ENCODE measurements at places on chromosomes 6 and 20.
A peak's percentile ranks its signal among the peaks of the same experiment; 100 is the strongest.

DNA sequence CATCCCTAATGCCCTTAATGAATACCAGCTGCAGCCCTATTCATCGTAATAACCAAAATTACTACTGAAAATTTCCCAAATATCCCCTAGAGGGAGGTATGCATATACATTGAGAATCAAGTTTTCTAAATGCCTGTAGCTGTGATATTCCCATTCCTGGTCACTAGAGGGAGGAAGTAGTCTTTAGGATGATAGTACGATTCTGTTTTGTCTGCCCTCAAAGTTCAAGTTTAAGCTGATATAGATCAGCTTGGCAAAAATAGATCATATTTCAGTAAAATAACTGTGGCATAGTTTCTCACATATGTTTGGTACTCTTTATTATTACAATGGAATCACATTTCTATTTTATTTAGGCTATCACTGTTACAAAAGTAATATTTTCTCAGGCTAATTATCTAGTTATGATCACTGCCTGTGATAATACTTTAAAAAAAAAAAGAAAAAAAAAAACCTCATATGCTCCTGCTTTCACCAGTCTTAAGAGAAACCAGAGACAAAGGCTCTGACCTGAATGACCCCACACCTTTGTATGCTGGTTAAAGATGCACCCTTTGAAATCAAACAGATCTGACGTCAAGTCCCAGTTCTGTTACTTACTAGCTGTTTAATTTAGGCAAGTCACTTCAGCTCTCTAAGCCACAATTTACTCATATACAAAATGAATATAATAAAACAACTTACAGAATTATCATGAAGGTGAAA lies 11.0 kb downstream of the TSPYL1 start:
- no peak for DNase-seq

- peak; percentile 24 for DNase-seq
Observed at GRCh38 chr6:122491919-122492555, 20.4 kb upstream of the SERINC1 start.

DNA sequence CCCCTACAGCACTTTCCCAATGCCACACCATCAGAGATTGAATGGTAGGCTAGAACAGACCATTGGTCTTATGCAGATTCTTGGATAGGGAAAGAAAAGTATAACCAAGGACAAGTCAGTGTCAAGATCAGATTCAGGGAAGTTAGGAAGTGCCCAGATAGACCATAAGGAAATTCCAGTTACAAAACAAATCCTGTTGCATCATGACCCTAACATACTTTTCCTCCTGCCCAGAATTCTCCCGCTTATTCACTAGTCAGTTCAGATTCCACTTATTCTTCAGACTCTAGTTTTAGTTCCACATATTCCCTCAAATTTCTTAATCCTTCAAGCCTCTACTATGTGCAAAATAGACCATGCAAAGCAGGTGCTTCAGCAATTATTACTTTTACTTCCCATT lies 20.7 kb downstream of the METTL24 start:
- no peak for DNase-seq

- DNase-seq: peak; percentile 22
Observed at GRCh38 chr20:63697868-63698545, 1.6 kb downstream of the TNFRSF6B start.

- DNase-seq: no peak
Observed at GRCh38 chr20:44314870-44315269, 3.9 kb upstream of the FITM2 start.

- DNase-seq: no peak
Observed at GRCh38 chr20:62203378-62204030, 16.6 kb downstream of the HRH3 start.
